Kidney (tissue), 22 donors: ENCODE measurements at places on chromosomes 5 and 9. TPM values are rescaled to one million over a fixed set of nuclear protein-coding genes. Genes with fewer than 3 reads are reported as not detected.

S1PR3 gene
- polyA plus RNA-seq, result 12.4 TPM

CCL19 gene
- polyA plus RNA-seq, result 11.4 TPM

TNC gene
- polyA plus RNA-seq, result 9.4 TPM

GGTA1 gene
- polyA plus RNA-seq, result 6.8 TPM

CAVIN4 gene
- polyA plus RNA-seq, result 0.24 TPM

MELK gene
- polyA plus RNA-seq, result not detected

VCAN gene
- 2.1 TPM for polyA plus RNA-seq
